Suppressor macrophage treated with lipopolysaccharide for 1 hour (primary cell): ENCODE measurements at places on chromosomes 6 and 20.

DNA sequence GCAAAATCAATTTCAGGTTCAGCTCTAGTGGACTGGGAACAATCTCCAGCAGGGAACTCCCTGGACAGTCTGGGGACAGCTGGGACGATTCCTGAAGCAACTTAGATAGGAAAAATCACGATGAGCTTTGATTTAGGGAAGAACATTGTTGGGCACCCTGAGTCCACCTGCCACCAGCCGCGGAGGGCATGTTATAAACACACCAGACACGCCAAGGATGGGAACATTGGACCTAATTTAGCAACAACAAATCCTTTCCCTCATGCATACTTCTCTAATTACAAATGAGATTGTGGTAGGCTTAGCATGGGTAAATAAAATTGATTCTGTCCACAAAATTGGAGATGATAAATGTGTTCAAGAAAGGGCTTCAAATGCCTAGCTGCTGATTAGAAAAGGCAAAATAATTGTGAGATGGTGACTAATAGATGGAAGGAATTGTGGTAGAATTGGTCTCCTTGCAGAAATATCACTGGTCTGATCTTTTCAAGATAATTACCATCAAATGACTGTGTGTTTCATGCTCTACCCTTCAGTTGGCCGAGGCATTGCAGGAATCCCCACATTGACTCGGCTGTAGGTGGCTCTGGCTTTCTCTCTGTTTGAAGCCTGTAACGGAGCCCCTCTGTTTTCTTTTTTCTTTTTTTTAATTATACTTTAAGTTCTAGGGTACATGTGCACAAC, 6.1 kb upstream of the NANP start:
- DNase-seq = no peak

GRCh38 chr6:123210645-123211044, 214.6 kb downstream of the CLVS2 start:
- no peak for DNase-seq

- peak; percentile 64 for DNase-seq
Measured at GRCh38 chr20:33169176-33169794, 1.3 kb downstream of the BPIFA2 start.

DNA sequence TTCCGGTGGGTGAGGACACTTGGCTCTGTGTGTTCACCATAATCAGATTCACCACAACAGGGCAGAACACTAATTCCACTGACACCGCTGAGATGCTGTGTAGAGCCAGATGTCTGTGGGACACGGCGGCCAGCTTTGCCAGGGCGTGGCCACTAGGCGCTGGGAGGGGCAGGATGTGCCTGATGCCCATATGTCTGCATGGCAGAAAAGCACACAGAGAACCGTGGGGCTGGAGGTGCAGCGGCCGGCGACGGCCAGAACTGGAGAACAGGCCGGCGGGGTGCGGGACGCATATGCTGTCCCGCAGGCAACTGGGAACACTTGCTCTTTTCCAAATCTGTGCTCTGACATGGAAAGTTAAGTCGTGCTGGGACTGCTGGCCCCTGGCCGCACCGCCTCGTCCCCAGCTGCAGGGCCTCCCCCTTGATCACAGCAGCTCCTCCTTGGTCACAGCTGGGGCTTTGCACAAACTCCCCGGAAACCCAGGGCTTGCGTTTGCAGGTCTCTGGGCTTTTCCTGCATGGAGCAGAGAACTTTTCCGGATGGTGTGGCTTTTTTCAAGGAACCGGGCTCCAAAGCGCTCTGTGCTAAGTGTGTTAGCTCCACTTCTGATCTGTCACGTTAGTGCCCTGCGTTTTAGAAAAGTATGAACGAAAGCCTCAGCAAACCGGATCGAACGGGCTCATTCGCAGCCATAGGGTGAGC, 31.1 kb downstream of the NTSR1 start:
- DNase-seq = peak; percentile 31

GRCh38 chr6:89974834-89975233, 80.6 kb downstream of the GJA10 start:
- DNase-seq = no peak

- no peak for DNase-seq
Measured at GRCh38 chr6:148346681-148347440, 4.2 kb downstream of the SASH1 start.

- DNase-seq = no peak
Measured at GRCh38 chr20:54345821-54346220, 129.6 kb upstream of the DOK5 start.

- no peak for DNase-seq
Measured at GRCh38 chr6:120646101-120646500, 688.2 kb downstream of the TBC1D32 start.

GRCh38 chr20:35510951-35511735, 18.3 kb downstream of the C20orf173 start:
- no peak for DNase-seq

- peak; percentile 70 for DNase-seq
Measured at GRCh38 chr6:11711003-11711983, 67.3 kb downstream of the ADTRP start.

DNA sequence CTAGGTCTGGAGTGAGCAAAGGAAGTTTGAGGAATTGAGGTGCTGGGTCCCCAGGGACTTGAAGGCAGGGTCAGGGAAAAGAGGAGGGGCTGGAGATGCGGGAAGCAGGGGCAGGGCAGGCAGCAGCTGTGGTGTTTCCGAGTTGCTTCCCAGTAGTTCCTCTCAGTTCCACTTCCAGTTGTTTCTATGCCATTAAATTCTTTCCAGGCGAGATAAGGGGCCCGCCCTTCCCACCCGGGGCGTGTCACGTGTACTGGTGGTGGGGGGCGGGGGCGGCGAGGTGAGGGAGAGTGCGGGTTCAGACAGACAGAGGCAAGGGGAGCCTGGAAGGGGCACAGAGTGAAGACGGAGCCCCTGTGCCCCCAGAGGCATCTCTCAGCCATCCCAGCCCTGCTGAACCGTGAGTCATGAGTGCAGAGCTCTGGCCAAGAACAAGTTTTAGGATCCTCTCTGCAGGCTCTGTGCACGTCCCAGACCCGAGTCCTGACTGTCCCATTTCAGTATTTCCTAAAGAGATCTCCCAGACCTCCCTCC, 977 bp downstream of the TNXB start:
- DNase-seq = no peak

DNA sequence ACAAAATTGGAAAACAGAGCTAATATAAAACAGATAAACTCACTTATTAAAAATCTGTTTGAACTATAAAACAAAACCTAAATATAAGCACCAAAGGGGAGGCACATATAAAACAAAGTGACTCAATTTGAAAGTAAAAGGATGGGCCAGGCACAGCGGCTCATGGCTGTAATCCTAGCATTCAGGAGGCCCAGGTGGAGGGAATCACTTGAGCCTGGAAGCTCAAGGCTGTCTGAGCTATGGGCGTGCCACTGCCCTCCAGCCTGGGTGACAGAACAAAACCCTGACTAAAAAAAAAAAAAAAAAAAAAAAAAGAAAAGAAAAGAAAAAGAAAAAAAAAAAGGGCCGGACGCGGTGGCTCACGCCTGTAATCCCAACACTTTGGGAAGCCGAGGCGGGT, 31.1 kb upstream of the SMAP1 start:
- no peak for DNase-seq

DNA sequence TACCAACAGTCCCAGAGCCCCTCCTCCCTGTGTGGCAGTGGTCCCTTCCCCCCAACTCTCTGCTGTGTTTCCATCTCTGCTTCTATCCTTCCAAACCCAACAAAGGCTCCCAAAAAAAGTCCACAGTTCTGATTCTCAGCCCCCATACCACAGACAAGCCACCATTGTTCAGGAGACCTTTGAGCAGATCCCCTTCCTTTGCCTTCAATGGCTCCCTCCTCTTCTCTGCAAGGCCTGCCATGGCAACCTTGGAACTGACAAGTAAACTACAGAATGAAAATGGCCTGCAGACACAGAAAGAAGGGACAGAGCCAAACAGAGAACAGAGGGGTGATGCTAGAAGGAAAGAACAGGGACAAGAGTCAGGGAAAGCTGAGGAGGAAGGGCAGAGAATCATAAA, 23.2 kb downstream of the OR2H2 start:
- DNase-seq = no peak

DNA sequence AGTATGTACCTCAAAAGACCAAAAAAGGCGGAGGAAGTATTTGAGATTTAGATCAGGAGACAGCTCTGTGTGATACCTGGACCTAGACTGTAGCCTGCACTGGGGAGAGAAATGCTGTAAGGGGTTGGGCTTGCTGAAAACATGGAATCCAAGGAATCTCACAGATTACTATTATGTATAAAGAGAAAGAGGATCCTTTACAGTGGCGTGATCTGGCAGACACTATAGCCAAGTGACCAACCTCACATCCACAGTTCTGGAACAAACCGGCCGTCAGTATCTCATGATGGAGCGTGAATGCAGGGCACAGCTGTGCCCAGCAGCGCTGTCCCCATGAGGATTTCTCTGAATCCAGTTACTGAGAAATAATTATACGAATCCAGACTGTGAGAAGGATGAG, 12.3 kb downstream of the DDX27 start:
- DNase-seq = no peak

DNA sequence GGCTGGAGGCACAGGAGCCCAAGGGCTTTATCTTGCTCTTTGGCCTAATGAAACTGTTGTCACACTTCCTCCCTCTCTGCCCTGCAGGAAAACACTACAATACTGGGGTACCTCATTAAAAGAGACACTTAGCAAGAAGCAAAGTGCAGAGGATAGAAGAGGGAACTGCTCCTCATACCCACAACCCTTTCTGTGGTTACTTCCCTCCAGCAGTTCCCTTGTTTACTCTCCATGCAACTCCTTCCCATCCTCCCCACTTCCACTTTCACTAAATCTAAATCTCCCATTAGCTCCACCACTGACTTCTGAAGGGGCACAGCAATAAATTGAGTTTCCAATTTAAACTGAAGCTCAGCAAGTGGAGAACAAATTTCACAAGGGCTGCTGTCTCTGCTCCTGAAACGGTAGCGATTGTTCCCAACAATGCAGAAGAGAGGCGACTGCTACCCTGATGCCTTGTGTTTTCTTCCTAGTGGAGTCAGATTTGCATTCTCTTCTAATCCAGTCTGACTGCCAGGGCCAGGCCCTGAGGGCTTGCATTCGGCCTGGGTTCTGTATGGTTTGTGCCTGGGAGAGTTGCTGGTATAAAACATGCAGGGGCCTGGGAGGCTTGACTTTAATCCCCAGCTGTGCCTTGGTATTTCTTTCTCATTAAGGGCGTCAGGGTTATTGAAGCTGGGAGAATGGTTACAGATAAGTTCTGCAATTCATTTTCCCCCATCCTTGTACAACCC, 454.7 kb downstream of the TFAP2B start:
- DNase-seq = peak; percentile 59

DNA sequence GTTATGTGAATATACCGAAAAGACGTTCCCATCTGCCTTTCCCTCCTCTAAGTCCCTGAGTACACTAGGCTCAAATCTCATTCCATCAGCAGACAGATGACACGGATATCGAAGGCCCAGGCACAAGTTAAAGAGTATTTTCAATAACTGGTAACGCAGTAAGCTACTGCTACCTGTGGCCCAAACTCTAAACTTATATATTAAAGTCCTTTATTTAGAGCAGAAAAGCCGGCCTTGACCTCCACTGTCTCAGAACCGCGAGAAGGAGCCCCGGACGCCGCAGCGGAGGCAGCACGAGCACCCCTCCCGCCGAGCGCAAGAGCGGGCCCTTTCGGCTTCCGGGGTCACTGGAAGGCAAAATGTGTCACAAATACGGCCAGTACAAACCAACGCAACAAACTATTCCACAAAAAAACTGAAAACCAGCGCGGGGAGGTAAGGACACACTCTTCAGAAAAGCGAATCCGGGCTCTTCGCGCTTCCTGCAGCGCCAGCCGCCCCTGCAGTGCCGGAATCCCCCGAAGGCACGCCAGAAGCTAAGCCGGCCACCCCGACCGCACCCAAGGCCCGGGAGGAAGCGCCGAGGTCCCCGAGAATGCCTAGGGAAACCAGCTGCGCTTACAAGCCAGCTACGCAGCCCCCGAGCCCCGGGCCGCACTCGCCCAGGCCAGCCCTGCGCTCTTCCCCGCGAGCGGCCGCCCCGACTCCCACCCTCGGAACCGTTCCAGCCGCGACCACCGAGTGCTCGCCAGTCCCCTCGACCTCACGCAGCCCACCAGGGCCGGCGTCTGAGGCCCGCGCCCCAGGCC, 681 bp downstream of the DIDO1 start:
- DNase-seq = peak; percentile 78
